CD4-positive, CD25-positive, alpha-beta regulatory T cell (primary cell): ENCODE measurements at places on chromosomes 3 and 15. TPM values are rescaled to one million over a fixed set of nuclear protein-coding genes. Genes with fewer than 3 reads are reported as not detected.

Gene GALNT15
- not detected for total RNA-seq

Gene LRRC31
- not detected for total RNA-seq

Gene ALCAM
- total RNA-seq = 13.2 TPM

Gene XYLB
- total RNA-seq = 5.6 TPM

Gene IGDCC3
- total RNA-seq = not detected

Gene MFGE8
- 149 TPM for total RNA-seq

Gene MYZAP
- 0.84 TPM for total RNA-seq

- no peak for DNase-seq
Observed at GRCh38 chr15:85649372-85649771, 145.4 kb downstream of the KLHL25 start.

DNA sequence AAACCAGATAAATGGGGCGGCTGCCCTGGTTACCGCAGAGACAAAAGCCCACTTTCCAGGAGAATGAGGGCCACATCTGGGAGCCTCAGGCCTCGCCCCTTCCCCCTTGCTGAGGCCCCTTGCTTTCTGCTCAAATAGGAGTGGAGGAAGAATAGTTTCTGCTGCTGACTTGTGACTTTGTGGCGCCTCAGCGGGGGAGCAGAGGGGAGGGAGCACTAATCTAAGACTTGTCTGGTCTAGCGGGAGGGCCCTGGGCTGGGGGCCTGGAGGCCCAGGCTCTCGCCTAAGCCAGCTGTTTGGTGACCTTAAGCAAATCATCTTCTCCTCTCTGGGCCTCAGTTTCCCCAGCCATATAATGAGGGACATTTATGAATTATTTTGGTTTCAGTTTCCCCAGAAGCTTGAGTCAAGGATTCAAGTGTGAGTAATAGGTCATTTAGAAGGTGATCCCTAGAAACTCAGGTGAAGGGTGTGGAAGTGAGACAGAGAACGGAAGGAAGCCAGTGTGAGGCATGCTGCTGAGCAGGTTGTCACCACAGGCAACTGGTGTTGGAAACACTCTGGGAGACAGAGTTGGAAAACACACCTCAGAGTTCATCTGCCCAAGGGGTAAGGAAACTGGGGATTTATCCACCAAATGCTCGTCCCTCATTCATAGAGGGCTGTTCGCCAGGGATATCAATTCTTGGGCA, 25.9 kb upstream of the SMAD3 start:
- DNase-seq = no peak

GRCh38 chr3:193711166-193711485, 118.1 kb downstream of the OPA1 start:
- DNase-seq = no peak

DNA sequence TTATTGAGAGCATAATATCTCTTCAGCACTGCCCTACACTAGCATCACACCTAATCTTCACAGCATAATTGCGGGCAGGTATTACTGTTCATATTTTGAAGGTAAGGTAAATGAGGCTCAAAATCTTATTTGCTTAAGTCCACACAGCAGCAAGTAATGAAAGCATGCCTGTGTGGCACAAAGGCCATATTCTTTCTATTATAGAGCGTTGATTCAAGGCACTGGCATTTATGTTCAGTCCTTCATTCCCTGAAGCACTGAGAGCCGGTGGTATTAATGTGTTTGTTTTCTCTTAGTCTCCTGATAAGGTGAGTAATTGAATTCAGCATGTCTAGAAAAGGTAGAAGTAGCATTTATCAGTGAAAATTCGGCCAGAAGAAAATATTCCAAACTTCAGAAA, 231.2 kb downstream of the BBX start:
- DNase-seq = no peak

GRCh38 chr15:33985287-33985686, 17.0 kb downstream of the CHRM5 start:
- no peak for DNase-seq

- DNase-seq = no peak
Observed at GRCh38 chr15:42456971-42457370, 34.0 kb downstream of the ZNF106 start.

DNA sequence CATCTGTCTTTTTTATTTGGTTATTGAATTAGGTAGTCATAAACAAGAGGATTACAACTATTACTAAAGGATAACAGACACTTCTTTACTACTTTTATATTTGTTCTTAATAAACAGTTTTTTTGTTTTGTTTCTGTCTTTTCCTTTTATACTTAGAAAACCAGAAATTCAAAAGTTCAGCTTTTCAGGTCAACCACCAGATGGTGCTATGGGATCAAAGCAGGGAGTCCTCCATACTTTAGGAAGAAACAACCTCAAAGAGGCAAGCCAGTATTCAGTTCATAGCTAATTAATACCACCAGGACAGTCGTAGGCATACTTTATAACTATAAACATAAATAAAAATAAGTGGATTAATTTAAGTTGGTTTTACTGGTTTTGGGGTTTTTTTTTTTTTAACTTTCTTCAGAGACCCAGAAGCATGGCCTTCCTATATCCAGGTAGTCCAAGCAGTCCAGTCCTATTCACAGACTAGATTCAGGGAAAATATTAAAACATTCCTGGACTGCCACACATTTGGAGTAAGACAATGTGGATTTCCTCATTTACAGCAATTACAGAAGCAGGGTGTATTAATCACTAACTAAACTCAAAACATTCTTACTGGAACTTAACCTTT, 16.0 kb upstream of the EID1 start:
- DNase-seq = peak; percentile 34

GRCh38 chr3:40550167-40550566, 25.4 kb downstream of the ZNF621 start:
- no peak for DNase-seq

DNA sequence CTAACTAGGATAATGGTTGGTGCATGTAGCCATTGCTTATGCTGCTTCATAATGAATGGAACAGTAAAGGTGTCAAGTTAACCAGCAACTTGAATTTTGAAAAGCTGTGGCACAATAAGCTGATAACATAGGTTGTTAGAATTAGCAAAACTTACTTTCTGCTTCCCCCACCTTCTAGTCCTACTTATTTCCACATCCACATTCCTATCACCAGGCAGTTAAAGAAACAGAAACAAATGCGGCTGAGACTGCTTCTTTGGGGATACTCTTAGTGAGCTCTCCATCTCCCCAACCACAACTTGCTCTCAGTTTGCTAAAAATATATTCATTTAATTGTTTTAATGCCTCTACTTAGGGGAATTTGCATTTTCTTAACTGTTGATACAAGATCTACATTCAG, 215.1 kb downstream of the TIGIT start:
- no peak for DNase-seq

GRCh38 chr3:160685144-160685766, 8.3 kb downstream of the ARL14 start:
- no peak for DNase-seq

DNA sequence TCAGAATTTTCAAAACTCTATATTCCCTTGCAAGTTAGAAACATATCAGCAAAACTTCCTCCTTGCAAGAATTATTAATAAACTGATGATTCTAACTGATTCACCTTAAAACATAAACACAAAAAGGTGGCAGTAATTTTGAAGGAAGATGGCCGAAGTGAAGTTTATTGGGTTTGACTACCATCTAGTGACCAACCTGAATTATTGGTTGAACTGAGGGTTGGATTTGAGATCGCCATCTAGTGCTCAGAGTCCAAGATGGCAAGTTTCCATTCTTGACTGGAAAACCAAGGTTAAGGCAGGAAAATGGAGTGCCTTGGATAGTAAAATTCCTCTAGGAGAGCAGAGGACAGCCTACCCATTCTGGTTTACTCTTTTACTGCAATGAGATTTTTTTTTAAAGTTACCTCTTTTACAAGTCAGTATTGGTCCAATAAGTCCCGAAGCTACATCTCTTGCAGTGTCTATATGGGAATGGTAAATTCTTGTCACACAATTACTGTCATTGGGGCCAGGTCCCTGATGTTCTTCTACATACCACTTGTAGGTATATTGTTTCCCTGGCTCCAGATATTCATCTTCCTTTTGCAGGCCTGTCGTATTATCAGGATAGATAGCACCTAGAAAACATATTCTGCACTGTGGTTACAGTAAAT, 51.6 kb upstream of the CP start:
- DNase-seq = peak; percentile 71

GRCh38 chr3:108430540-108430939, 79.9 kb downstream of the MYH15 start:
- DNase-seq = no peak

GRCh38 chr3:89685731-89686130, 578.3 kb downstream of the EPHA3 start:
- DNase-seq = no peak

DNA sequence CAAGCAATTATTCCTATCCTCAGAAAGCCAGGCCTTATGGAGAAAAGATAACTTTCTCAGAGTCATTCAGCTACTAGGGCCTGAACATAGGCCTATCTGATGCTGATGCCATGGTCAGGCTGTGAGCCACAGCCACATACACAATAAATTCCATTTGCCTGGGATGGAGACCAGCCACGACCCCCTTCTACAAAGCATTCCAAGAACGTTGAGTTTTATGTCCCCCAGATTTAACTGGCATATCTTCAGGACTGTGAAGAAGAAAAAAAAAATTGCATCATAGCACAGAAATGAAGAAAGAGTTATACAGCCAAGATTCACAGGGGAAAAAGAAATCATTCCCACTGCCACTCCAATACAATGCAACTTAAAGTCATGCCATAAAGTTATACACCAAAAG, 100.0 kb downstream of the THBS1 start:
- DNase-seq = no peak

GRCh38 chr3:190281308-190282051, 40.8 kb downstream of the CLDN1 start:
- no peak for DNase-seq

- DNase-seq = no peak
Observed at GRCh38 chr3:195187609-195188425, 83.1 kb downstream of the XXYLT1 start.

DNA sequence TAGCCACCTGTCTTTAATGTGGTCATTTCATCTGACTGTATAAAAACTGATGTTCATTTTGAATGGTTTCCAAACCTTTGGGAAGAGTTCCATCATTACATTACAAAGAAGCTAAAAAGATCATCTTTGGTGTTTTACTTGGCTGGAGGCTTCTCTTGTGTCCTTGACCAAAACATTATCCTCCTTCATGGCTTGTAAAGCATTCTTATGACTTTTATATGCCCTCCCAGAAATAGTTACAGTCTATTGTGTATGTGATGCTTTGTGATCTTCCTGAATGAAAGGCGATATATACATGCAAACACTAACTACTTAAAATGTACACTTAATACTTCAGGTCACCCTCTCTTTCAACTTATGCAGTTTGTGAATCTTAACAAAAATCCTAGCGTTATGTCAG, 525.6 kb downstream of the MECOM start:
- no peak for DNase-seq

GRCh38 chr15:65339920-65340319, 35.4 kb downstream of the RNU5B-1 start:
- no peak for DNase-seq

- no peak for DNase-seq
Observed at GRCh38 chr3:152943645-152944044, 108.7 kb downstream of the P2RY1 start.

GRCh38 chr15:82045179-82045891, 483 bp downstream of the MEX3B start:
- DNase-seq = peak; percentile 33

- peak; percentile 65 for DNase-seq
Observed at GRCh38 chr15:34610354-34610753, 26.9 kb upstream of the GOLGA8B start.

DNA sequence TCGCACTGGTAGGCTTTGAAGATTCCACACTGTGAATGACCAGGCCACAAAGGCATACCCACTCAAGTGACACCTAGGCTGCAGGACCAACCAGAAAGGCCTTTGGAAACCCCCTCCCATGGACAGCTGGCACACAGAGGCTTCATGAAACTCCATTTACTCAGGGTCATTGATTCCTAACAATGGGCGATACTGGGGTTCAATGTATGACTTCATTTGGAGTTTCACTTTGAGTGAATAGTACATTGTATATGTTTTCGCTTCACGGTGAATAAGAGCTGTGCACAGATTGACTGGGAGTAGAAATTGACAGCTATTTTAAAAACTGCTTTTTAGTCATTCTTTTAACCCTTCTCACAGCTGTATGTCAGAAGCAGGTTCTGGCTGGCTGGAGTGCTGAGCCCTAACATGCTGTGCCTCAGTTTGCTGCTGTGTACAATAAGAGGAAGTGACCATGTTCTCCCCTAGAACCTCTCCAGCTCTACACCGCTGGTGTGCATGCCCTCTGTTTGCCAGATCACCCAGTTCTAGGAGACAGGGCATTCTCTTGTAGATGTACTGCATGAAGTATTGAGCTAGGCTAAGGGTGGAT, 15.4 kb upstream of the CX3CR1 start:
- DNase-seq = peak; percentile 47

GRCh38 chr15:99435877-99436541, 129.8 kb upstream of the MEF2A start:
- DNase-seq = no peak

DNA sequence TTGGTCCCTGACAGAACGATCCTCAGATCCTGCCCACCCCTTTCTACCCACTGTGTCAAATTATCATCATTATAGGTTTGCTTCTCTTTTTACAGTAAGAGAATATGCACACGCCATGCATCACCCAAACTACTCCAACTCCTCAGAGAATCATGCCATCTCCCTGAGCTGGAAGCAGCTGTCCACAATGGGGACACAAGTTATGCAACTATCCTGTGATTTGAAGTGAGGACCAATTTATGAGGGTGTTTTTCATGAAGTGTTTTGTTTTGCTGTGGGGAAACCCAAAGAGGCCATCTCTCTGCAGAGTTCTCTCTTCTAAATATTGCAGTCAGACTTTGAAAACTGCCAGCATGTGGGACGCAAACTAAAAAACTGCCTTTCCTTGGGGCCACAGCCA, 35.8 kb upstream of the TNFSF10 start:
- no peak for DNase-seq

- DNase-seq = peak; percentile 19
Observed at GRCh38 chr15:51759557-51760070, 8.2 kb downstream of the TMOD2 start.

- no peak for DNase-seq
Observed at GRCh38 chr3:147371140-147371539, 35.2 kb downstream of the ZIC4 start.

GRCh38 chr3:106609666-106610301, 741.0 kb upstream of the CBLB start:
- peak; percentile 79 for DNase-seq

DNA sequence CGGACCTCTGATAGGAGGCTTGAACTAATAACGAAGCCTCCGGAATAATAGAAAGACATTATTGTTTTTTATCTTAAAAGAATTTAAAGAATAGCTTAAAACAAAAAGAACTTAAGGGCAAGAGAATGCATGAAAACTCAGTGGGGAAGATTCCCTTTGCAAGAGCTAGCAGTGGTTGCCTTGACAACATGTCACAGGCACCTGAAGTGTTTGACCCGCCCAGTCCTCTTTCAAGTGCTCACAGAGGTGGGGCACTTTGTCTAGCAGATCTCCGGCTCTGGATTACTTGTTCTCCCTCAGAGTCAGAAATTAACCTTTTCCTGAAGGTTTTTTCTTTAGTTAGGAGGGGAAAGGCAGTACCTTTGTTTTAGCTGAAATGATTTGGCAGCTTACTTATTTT, 37.8 kb downstream of the LARS2 start:
- peak; percentile 4 for DNase-seq
